ENCODE measurements at places on chromosomes 11 and 22.
A peak's percentile ranks its signal among the peaks of the same experiment; 100 is the strongest.

DNA sequence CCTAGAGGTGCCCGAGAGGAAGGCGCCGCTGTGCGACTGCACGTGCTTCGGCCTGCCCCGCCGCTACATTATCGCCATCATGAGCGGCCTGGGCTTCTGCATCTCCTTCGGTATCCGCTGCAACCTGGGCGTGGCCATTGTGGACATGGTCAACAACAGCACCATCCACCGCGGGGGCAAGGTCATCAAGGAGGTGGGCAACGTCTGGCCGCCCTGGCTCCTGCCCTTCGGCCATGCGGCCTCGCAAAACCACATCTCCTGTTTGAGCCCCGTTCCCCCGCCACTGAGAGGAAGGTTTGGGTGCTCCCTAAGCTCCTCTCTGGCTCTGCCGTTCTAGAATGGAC, 3.4 kb downstream of the SLC17A6 start:
- DNase-seq, result no peak

DNA sequence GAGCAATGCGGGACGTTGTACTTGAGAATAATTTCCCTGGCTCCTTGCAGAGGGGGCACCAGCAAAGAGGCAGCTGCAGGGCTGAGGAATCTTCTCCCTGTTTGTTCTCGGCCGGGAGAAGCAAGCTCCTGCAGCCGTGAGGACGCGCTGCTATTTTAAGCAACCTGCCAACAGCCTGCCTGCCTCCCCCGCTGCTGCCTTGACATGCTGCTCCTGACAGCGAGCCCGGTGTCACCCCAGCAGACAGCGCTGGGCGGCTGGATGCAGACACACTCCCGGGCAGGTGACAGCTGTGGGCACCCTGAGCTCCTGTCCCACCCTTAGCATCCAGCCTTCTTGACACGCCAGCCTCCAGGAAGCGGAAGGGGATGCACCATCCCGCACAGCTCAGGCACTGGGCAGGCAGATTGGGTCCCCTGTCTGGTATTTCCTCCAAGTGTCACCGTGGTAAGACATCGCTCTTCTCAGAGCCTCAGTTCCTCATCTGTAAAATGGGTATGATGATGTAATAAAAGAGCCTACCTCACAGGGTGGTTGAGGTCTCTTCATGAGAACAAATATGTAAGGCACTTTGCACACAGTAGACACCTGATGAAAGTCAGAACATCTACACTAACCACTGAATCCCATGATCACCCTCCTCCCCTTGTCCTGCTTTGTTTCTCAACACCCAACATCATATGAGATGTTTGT, 530.6 kb downstream of the MN1 start:
- no peak for DNase-seq

DNA sequence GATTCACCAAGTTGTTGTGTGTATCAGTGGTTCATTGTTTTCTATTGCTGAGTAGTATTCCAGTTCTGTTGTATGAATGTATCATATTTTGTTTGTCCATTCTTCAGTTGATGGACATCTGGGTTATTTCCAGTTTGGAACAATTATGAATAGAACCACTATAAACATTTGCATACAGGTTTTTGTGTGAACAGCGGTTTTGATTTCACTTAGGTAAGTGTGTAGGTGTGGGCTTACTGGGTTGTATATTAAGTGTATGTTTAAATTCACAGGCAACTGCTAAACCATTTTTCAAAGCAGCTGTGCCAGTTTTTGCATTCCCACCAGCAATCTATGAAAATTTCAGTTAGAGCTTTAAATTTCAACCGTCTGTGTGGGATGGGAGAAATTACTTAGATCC, 217.8 kb downstream of the NELL1 start:
- DNase-seq, result no peak

DNA sequence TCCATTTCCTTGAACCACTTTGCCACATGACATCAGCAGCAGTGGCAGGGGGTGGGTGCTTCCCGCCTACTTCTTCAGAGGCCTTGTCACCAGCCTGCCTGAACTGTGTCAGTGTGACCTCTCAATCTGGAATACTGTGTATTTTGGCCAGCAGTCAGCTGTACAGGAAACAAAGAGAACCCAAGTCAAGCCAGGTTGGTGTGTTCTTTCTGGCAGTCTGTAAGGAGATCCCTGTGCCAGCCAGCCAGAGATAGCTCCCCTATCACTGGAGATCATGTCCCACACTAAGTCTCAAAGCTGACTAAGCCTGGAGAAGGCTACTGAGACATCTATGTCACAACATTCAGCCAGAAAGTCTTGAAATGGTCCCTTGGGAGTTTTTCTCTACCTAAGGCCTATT, 142.1 kb downstream of the TRPC6 start:
- no peak for DNase-seq

DNA sequence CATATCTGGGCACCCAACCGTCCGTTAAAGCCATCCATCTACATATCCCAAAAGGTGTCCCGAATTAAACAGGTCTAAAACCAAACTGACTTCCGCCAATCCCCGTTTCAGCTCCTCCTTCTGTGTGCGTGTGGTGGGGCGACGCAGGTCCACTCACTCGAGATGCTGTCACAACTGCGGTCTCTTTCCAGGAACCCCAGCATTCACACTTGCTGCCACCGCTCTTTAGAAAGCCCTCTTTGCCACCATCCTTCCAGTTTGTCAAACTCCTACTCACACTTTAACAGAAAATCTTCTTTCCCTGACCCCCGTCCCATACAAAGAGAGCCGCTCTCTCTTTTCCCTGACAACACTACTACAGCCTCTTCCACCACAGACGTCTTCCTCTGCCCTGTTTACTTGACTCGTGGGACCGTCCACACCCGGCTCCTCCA, 467 bp downstream of the ESS2 start:
- DNase-seq, result no peak

GRCh38 chr22:32634421-32634981, 159.9 kb downstream of the FBXO7 start:
- no peak for DNase-seq

DNA sequence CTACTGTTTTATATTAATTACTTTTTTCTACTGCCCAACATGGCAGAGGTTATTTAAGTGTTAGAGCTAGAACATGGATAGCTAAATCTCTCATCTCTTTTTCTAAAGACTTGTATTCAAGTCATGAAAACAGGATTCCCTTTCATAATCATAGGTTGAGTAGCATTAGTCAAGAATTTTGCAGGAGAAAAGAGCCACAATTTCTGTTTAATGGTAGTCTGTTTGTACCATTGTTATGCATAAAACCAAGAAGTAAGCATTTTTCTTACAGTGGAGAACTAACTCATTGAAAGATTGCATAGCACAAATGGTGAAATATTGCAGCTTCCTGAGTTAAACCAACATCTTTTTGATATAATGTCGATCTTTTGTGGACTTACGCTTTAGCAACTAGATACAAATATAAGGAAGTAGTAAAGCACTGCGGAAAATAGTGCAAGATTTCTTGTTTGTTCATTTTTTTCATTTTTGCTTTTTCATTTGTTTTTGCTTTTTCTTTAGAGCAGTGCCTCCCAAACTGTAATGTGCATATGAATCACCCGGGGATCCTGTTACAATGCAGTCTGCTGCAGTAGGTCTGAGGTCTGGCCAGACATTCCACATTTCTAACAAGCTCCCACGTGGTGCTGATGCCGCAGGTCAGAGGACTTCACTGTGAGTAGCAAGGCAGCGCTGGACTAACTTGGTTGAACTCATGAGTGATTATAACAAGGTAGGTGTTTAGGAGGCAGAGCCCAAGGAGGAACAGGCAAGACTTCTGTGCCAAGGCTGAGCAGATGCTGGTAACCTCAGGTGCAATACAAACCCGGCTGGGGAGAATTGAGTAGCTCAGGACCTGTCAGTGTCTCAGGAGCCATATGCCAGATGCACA, 4.6 kb downstream of the ETS1 start:
- no peak for DNase-seq

DNA sequence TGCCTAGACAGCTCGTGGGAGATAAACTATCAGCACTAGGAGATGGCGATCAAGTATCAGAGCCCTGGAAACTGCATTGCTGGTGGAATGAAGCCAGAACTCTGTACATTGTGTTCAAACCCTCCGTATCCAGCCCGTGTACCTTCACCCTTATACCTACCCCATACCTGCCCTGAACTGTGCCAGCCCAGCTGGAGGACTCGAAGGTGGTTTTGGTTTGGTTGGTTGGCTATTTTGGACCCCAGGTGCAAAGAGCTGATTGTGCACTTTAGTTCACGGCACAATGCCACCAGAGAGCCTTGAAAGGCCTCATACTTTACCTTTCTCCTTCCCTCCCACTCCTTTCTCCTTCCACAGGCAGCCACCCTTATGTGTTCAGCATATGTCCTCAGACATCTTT, 16.0 kb downstream of the FAM83F start:
- DNase-seq, result no peak

- DNase-seq, result no peak
Measured at GRCh38 chr11:68446046-68446725, 14.4 kb upstream of the PPP6R3 start.

DNA sequence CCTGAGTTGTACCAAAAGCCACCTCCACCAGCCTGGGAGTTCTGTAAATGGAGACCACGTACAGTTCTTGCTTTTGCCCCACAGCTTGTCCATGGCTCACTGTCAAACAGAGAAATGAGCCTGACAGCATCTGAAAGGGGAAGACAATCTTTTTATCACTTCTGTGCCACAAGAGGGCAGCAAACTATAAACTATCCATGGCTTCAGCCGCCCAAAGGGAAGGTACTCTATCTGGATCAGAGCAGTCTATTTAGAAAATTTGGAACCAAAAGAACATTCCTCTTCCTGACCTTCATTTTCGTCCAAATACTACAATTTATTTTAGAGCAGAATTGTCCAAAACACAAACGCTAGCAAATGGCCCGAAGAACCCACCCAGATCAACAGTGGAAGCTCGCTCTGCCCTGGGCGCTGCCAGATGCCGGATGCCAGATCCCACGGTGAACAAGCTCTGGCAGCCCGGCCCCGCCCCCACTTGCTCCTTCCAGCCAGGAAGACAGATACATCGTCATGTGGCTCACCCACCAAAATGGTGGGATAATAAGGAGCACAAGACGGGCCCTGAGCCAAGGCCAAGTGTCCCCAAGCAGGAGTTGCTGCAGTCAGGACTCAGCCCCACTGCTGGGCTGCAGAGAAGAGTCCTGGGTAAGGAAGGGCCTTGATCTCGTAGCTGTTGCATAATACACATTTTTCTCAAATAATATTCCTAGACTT, 23.9 kb upstream of the SCGB1A1 start:
- DNase-seq, result no peak

GRCh38 chr11:46026606-46027293, 94.5 kb downstream of the PHF21A start:
- no peak for DNase-seq

- no peak for DNase-seq
Measured at GRCh38 chr22:27980424-27981148, 61.5 kb upstream of the PITPNB start.

- DNase-seq, result no peak
Measured at GRCh38 chr11:75325713-75326438, 25.6 kb downstream of the ARRB1 start.

GRCh38 chr11:59523541-59523940, 12.2 kb downstream of the OR4D9 start:
- no peak for DNase-seq

GRCh38 chr11:10392095-10393079, 62.7 kb upstream of the AMPD3 start:
- no peak for DNase-seq

DNA sequence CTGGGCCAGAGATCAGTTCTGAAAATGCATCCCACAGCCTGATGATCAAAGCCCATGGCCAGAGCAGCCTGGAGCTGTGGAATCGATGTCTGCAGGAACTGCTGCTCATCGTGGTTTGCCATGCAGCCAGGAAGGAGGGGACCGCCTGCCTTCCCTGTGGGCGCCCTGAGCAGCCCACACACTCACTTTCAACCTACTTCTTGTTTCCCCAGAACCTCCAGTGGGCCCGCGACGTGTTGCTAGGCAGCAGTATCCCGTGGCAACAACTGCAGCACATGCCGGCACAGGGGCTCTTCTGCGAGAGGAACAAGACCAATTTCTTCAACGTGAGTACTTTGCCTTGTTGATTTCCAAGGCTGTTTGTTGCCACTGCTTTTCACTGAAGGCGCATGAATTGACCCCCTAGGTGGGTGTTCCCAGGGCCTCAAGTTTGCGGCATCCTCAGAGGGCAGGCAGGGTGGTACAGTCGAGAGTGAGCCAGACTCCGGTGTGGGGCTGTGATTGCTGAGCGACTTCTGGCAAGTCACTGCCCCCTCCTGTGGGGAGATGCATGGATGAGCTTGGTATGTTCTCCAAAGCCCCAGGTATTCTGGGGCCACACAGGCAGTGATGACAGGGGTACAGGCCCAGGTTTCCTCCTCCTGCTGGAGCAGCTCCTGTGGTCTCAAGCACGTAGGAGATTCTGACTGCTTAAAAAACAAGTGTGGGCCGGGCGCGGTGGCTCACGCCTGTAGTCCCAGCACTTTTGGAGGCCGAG, 47.0 kb upstream of the SUSD2 start:
- DNase-seq, result peak; percentile 34

GRCh38 chr11:114511079-114511478, 48.6 kb downstream of the NXPE1 start:
- DNase-seq, result no peak

DNA sequence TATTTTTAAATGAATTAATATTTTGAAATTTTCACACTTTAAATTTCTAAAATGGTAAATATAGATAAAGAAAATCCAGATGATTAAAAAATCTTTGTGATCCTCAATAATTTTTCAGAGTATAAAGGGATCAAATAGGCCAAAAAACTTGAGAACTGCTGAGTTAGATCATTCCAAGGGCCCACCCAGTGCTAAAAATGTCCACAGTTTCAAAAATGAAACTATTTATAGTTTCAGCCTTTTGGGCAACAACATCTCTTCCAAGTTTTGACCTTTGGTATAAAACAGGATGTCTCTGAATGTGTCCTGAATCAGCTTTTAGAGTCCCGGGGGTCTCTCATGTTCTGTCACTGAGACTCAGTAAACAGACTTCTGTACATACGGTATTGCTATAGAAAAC, 20.9 kb upstream of the BAIAP2L2 start:
- DNase-seq, result no peak

DNA sequence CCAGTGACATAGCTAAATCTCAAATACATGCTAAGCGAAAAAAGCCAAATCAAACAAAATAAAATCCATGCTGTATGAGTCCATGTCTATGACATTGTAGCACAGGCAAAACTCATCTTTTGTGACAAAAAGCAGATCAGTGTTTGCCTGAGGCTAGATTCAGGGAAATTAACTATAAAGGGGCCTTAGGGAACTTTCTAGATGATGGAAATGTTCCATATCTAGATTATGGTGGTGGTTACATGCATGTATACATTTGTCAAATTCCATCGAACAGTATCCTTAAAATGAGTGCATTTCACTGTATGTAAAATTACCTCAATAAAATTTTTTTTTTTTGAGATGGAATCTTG, 14.9 kb downstream of the CD5 start:
- DNase-seq, result no peak

DNA sequence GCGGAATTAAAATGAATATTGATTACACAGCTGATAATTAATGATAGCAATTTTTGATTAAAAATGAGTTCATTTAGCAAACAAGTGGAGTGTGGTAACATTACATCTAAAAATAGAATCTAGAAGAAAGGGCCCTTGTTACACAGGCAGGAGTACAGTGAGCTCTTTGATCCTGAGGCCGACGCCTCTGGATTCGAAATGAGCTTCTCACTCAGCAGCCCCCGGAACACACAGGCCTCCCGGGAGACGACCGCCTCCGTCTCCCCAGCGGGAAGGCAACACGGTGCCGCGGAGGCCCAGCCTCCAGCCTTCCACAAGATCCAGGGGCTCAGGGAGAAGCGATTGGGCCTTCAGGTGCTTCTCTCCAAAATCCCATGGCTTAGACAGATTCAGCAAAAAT, 379.1 kb downstream of the BRD1 start:
- no peak for DNase-seq
